ENCODE measurements at places on chromosomes 7 and 10. TPM values are rescaled to one million over a fixed set of nuclear protein-coding genes. Genes with fewer than 3 reads are reported as not detected.

GRCh38 chr7:84614821-84615501 lies 420.4 kb upstream of the SEMA3A start:
- no peak for DNase-seq

- DNase-seq: no peak
Observed at GRCh38 chr7:46468753-46469356, 547.8 kb upstream of the IGFBP3 start.

DNA sequence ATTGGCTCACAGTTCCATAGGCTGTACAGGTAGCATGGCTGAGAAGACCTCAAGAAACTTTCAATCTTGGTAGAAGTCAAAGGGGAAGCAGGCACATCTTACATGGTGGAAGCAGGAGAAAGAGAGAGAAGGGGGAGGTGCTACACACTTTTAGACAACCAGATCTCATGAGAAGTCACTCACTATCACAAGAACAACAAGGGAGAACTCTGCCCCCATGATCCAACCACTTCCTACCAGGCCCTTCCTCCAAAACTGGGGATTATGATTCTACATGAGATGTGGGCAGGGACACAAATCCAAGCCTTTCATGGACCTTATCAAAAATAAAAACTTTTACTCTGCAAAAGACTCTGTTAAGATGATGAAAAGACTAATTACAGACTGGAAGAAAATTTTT lies 183.2 kb upstream of the TRIM24 start:
- DNase-seq: no peak

DNA sequence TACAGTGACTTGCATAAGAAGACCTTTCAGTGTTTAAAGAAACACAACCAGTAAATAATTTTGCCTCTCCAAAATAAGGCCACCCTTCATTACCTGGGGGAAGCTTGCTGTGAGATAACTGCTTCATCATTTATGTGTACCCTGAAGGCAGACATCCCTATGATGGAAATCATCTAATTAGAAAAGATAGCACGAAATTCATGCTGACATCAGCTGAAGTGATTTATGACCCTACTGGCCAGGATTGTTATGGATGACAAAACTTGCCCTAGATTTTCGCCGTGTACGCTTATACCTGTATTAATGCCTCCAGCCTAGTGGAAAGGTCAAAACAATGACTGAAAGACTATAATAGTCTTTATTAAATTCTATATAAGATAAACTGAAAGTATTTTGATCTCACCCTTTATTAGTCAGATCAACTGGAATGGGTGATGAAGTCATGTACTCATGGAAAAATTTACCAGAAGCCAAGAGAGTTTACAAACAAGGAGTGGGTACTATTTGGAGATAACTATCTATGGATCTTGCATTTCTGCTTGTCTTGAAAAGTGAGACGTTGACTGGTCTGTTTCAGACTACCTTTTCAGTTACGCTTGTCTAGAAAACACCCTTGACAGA lies 114.2 kb downstream of the PPP1R3A start:
- no peak for DNase-seq

- no peak for DNase-seq
Observed at GRCh38 chr10:82267014-82267413, 392.0 kb downstream of the NRG3 start.

- no peak for DNase-seq
Observed at GRCh38 chr10:101495324-101495925, 92.6 kb downstream of the POLL start.

GRCh38 chr10:58704226-58704625 lies 191.6 kb downstream of the BICC1 start:
- DNase-seq: no peak

DNA sequence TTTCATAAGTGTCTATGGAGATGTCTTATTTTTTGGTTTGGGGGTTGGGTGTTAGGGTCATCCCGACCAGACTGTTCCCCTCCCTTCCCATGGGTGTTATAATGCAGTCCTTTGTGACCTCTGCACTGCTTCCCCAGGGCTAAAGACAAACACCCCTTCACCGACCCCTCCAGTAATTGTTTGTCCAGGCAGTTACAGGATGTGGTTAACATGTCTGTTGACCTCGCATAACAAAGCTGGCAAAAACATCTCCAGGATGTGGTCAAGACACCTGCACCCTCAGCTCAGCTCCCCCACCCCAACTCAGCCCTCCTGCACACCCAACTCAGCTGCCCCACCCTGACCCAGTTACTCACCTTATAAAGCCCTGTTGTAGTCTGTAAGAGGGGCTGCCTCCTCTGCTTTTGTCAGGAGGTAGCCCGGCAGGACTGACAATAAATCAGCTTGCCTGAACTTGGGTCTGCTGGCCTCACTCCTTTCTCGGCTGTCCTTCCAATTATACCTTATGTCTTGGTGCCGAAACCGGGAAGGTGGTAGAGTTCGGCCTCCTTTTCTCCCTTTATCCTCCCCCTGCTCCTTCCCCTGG lies 102.2 kb downstream of the ZNF92 start:
- DNase-seq: no peak

DNA sequence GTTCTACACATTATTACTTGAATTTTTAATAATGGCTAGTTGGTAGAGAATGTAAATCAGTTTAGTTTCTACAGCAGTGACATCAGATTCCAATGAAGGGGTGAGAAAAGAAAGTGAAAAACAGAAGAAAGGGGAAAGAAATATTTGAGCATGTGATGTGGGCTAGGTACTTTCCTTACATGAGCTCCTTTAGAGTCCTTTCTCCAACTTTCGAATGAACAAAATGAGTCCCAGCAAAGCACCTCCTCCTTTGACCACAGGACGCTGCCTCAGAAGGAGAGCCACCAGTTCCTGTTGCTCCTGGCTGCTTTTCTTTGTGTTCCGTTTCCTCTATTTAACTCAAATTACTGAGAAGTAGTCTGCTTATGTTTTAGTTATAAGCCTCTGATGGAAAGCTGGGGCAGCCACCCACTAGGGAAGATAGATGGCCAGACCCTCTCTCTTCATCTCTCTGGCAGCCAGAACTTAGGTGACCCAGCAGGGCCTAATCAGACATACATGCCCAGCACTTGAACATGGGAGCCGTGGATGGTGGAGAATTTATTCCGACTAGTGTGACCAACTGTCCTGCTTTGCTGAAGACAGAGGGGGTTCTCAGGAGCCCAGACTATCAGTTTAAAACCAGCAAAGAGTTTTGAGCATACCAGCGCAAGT lies 82.4 kb upstream of the NME8 start:
- no peak for DNase-seq

GRCh38 chr7:23043441-23043840 lies 29.5 kb upstream of the HYCC1 start:
- DNase-seq: no peak

DNA sequence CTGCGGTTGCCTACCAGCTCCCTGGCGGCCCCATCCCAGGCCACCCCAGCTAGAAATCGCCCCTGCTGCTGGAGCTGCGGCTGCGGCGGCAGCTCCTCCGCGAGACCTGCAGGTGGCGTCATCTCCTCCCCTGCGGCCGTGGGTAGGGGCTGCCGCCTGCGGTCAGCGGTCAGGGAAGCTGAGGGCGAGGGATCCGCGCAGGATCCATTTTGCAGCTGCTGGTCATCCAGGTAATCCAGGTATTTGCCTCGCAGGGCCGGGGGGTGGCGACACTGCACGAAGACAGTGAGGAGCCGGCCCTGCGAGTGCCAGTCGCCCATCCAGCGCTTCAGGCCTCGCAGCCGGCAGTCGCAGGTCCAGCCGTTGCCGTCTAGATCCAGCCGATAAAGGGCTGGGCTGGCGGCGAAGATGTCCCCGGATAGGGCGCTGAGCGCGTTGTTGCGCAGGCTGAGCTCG lies 1.5 kb downstream of the TRIL start:
- DNase-seq: peak; percentile 88

DNA sequence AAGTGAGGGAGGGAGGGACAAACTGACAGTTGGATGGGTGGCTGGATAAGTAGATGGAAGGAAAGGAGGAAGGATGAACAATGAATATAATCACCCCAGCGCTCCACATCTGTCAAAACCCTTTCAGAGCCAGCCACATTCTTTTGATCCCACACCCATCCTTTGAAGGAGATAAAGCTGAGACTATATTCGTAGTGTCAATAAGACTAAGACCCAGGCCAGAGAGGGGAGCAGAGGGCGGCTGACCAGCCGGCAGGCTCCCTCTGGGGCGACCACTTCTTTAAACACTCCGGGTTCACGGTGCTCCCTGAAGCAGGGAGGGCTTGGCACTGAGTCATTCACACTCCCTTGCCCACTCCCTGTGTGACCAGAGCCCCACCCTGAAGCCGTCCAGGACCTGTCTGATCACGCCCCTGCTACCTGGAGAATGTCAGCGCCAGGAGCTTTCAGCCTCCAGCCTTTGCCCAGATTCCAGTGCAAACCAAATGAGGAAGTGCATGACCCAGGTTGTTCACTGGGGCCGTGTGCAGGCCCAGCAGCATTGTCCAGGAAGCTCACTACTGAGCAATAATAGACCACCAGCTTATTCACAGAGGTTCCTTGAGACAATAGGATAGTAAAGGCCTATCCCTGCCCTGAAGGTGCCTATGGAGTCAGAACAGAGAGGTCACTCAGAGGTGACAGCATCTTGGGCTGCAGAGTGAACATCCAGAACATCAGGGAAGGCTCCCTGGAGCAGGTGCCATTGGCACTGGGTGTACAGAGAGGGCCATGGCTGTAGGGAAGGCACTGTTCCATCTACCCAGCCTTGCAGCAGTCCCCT lies 34.4 kb downstream of the UNC5B start:
- no peak for DNase-seq

GRCh38 chr7:80472491-80473200 lies 39.2 kb downstream of the GNAT3 start:
- DNase-seq: no peak

- DNase-seq: no peak
Observed at GRCh38 chr10:130935897-130936550, 375.5 kb downstream of the TCERG1L start.

DNA sequence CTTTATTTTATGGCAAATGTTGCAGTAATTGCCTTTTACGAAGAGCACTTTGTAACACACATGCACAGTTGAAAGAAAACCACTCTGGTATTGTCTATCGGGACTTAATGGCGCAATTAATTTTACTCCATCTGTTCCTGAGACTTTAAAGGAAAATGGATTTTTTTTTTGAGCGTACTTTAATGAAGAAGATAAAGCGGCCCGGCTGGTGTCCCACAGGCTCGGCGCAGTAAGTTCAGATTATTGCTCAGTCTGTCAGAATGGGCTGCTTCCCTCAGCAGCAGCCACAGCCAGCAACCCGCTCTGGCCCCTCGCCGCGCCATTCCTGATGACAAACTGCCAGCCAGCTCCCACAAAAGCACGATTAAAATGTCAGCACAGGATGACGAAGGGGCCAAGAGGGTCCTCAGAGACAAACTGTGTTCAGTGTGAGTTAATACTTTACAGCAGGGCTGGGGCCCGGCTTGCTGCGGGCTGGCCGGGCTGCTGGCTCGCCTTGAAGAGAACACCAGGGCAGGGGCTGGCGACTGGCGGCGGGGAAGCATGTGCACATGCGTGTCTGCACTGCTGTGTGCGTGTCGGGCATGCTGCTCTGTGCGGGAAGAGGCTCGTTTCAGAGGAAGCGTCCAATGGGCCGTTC lies 501.0 kb upstream of the GALNT17 start:
- peak; percentile 87 for DNase-seq

GRCh38 chr10:25405871-25406270 lies 231.1 kb downstream of the GPR158 start:
- no peak for DNase-seq

DNA sequence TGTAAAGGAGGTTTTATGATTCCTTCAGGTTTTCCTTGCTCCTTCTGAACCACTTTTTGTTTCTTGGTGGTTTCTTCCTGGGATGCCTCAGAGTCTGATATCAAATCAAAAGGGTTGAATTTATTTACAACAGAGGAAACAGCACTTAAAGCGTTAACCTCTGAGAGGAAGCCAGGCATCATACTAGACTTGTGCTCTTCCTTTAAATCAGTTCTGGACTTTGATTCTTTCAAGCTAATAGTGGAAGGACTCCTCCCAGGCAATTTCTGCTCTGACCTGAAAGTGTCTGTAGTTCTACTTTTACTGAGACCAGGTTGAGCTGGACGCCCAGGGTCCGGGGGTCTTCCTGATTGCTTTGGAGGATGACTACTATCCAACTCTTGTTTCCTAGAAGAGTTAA lies 6.7 kb downstream of the PCLO start:
- no peak for DNase-seq

The LRRC4 gene
- 7.3 TPM for total RNA-seq

The CALCR gene
- not detected for total RNA-seq

The MINDY4 gene
- total RNA-seq: 18.4 TPM

The HHEX gene
- 9.9 TPM for total RNA-seq

The OR6V1 gene
- total RNA-seq: not detected

The C10orf95 gene
- total RNA-seq: not detected

The TUBB8 gene
- total RNA-seq: not detected

The ALOX5 gene
- total RNA-seq: 20.1 TPM

The ITGB8 gene
- 12.8 TPM for total RNA-seq

The GPNMB gene
- 190 TPM for total RNA-seq
